ENCODE measurements at places on chromosomes 11 and 22. TPM values are rescaled to one million over a fixed set of nuclear protein-coding genes. Genes with fewer than 3 reads are reported as not detected.

DNA sequence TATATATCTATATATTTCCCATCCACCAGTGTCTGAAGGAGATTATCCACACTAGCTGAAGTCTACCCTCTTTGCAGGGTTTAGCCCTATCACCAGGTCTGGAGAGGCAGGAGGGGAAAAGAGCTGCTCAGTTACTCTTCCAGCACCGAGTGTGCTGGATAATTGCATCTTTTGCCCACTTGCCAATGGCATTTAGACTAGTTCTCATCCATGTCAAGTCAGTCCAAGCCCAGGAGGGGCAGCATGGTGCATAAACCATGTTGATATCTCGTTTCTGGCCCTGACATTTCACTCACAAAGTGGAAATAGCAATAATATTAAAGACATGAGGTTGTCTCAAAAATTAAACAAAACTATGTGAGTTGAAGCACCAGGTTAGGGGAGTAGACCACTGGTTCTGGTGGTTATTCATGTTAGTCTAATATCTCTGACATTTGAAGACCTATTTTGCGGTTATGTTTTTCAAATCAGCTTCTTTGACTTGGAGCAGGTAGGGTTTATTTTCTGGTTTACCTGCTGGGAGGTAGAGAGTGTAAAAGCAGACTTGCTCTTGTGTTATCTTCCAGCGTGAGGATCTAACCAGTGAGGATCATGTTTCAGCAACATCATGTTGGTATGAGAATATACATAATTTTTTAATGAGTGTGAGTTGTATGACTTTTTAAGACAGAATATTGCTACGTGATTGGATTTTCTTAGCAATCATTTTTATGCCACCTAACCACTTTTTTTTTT is 273.2 kb upstream of the KIRREL3 start:
- DNase-seq = no peak

DNA sequence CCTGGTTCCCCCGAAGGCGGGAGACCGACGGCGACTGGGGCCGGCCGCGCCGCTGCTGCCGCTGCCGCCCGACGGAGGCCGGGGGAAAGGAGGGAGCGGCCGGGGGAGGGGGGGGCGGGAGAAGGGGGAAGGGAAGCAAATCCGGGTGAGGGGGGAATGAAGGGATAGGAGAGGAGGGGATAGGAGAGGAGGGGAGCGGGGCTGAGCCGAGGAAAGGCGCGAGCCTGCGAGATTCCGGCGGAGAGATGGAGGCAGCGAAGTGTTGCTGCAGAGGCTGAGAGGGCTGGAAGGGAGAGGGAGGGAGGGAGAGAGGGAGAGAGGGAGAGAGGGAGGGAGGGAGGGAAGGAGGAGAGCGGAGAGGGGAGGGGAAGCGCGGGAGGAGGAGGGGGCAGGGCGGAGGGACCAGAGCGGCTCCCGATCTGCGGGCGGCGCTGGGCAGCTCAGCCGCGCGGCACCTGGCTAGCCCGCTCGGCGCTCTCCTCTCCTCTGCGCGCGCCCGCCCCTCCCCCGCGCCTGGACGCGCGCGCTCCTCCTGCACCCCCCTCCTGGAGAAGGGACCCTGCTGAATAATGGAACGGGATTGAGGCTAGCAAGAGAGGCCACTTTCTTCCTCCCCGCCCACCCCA is 52.3 kb downstream of the SLC22A12 start:
- DNase-seq = no peak

Gene CTSC
- 195 TPM for total RNA-seq

DNA sequence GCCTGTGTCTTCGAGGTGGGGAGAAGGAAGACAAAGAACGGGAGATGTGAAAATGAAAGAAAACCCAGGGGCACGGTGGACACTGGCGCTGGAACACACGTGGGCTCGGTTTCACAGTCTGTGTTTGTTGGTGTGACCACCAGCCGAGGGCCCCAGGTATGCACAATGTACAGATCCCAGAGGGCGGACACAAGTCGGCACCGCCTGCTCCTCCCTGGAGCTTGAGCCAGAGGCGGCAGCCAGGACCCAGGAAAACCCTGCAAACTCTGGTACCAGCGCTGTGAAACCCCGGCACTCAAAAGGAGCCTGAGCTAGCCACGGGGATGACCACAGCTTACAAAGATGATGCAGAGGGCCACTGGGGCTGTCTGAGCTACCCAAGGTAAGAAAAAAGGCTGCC is 105.0 kb downstream of the SHANK2 start:
- no peak for DNase-seq

DNA sequence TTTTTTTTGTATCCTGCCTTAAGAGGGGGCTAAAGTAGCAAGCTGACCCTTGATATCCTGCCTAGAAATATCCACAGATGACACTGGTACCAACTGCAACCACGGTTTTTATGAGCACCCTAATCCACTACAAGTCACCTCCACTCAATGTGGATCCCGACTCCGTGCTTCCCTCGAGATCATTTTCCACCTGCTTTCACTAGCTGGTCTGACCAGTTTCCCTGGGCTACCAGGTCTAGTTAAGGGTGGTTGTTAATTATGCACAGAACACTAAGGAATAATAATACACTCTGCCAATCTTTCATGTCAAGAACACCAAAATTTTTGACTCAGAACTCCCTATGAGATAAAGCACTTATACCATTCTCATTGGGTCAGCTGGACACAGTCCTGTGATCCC is 82.3 kb downstream of the ABTB2 start:
- DNase-seq = no peak

GRCh38 chr11:69183613-69184012 is 27.9 kb downstream of the SMIM38 start:
- DNase-seq = no peak

- no peak for DNase-seq
Measured at GRCh38 chr11:79592406-79592805, 151.6 kb upstream of the TENM4 start.

GRCh38 chr11:123454060-123454651 is 24.1 kb downstream of the GRAMD1B start:
- DNase-seq = peak; percentile 72

- DNase-seq = peak; percentile 48
Measured at GRCh38 chr22:30876915-30877553, 91.5 kb downstream of the MORC2 start.

DNA sequence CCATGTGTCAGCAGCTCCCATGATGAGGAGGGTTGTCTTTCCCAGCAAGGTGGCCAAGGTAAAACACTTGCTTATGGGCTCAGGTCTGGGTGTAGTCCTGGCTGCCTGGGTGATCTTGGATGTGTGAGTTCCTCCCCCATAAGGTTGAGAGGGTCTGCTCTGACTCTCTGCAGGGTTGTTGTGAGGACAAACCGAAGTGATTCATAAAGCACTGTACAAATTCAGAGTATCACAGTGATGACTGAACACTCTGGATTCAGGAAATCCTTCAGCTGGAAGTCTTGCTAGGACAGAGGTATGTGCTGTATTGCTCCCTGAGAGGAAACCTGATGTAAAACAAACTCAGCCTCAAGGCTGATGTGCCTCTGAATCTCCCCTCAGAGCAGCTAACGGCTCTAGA is 220.9 kb upstream of the PITPNB start:
- DNase-seq = peak; percentile 96

Gene RPS13
- total RNA-seq = 753 TPM

DNA sequence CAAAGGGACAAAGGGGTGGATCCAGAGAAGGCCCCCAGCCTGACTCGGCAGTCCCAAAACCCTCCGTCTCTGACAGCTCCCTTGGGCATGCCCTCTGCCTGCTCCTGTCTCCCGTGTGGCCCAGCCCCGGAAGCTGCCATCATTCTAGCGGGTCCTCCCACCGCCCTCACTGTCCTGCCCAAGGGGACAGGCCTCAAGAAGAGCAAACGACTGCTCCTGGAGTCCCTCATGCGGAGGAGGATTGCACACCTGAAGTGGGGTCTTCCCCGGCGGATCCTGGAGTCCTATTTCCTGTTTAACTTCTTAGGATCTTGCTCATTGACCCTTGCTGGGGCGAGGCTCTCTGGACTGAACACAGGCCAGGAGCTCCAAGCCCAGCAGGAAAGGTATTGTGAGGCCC is 2.6 kb upstream of the MEI1 start:
- DNase-seq = no peak

- DNase-seq = no peak
Measured at GRCh38 chr11:94884376-94884775, 89.0 kb downstream of the CWC15 start.

DNA sequence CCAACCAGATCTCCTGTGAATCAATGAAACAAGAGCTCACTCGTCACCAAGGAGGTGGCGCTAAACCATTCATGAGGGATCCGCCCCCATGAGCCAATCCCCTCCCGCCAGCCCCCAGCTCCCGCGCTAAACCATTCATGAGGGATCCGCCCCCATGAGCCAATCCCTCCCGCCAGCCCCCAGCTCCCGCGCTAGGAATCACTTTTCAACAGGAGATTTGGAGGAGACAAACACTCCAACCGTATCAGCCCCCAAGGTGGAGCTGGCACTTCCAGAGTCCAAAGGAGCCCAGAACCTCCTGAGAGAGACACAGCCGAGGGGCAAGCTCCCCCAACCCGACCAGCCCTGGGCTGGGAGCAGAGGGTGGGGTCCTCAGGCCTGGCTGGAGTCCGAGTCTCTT is 40.9 kb upstream of the PRR5 start:
- DNase-seq = peak; percentile 12

Gene GRIA4
- total RNA-seq = 0.53 TPM

DNA sequence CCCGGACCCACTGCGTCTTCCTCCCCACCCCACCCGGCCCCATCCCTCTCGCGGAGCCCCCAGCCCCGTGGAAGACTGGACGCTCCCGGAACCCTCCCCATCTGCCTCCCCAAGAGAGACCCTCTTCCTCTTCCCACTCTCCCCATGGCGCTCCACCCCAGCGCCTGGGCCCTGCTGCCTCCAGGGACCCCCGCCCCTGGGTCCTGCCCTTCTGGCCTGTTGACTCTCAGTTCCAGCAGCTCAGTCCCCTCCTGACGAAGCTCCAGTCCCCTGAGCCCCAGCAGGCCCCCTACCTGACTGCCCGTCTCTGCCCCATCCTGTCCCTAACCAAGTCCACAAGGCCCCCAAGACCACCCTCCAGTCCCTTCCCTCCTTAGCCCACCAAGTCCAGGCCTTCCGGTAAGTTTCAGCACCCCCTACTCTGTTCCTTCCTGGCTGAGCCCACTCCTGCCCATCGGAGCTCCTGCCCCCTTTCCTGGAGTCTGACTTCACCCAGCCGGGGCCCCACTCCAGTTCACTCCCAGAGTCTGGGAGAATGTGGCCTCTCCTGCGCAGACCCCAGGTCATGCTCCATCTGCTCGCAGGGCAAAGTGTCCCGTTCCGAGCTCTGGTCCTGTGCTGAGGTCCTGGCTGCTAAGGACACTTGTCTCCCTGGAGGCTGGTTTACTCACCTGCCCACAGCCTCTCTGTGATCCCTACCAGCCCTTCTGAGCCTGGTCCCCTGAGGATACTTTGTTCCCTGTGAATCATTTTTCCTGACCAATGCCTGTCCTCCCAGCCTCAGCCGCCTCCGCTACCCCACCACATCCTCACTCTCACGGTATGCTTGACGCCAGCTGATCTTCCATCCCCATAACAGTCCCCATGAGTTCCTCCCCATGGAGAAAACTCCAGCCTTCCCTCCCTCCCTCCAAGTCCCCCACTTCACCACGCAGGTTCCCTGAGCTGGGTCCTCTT is 722 bp downstream of the IFITM10 start:
- peak; percentile 74 for DNase-seq

DNA sequence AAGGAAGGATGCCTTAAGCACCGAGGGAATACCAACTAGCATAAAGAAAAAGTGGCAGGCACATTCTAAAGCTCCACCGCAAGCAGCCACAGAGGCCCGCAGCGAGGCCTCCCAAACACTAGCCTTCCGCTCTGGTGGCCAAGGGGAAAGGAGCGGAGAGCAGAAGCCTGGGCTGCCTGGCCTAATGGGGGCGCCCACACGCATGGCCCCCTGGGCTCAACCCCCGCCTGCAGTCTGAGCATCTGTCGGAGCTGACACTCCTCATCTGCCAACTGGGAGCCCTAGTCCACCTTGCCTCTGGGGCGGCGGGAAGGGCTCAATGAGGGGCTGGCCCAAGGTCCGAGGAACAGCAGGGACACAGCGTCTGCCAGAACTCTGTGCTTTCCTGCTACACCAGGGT is 50.1 kb upstream of the WNT11 start:
- no peak for DNase-seq

Gene TNNT3
- total RNA-seq = not detected

DNA sequence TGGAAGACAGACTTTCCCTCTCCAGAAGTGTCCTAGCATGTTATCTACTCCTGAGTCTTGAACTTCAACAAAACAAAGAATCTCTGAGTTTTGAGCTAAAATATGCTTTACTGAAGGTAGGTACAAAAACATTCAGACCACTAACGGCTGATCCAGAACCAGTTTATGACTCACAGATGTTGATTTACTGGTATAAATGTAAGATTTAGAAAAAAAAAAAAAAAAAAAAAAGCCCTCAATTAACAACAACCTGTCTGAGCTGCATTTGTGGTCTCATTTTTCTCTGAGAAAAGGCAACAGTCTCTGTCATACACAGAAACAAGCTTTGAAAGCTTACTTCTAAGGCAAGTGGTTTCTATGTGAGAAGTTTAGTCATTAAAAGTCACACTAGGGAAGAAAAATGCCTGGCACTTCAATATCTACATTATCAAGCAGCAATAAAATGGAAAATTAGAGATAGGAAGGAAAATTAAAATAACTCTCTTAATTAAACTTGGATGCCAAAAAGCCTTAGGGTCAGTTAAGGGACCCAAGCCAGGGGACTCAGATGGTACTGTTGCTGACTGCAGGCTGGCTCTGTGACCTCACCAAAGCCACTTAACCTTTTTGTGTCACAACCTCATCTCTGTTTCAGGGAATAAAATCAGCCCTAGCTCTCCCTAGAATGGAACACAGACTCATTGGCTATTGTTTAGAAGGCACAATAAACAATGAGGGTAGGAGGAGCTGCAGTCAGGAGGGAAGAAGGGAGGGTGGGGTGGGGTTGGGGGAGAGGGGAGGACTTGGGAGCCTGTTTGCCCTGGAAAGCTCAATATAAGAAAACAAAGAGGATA is 61.7 kb downstream of the ETS1 start:
- DNase-seq = peak; percentile 92

DNA sequence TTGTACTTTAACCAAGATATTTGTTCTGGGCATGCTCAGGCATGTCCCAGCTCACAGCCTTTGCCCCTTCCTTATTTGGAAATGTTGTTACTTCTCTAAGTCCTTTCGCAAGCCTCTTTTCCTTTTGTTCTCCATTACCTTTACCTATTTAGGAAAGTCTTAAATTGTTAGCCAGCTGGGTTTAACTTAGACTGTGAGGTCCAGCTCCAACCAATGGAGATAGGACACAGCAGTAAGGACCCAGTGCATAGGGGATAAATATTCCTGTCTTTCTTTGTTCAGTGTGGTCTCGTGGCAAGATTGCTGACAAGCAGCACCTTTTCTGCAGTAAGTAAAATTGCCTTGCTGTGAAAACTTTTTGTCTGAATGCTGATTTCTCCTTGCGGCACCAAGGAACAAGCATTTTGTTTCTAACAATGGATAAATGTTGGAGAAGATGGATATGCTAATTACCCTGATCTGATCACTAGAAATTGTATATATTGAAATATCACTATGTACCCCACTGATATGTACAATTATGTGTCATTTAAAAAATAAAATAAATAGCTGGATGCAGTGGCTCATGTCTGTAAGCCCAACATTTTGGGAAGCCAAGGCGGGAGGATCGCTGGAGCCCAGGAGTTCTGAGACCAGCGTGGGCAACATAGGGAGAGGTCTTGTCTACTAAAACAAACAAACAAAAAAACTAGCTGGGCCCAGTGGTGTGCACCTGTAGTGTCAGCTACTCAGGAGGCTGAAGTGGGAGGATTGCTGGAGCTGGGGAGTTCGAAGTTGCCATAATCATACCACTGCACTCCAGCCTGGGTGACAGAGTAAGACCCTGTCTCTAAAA is 31.9 kb upstream of the FTH1 start:
- no peak for DNase-seq

Gene OR52H1
- not detected for total RNA-seq

Gene OR51B5
- total RNA-seq = not detected

GRCh38 chr11:46038529-46038928 is 82.7 kb downstream of the PHF21A start:
- DNase-seq = no peak
